ENCODE measurements at places on chromosomes 1 and 21. TPM values are rescaled to one million over a fixed set of nuclear protein-coding genes. Genes with fewer than 3 reads are reported as not detected.

DNA sequence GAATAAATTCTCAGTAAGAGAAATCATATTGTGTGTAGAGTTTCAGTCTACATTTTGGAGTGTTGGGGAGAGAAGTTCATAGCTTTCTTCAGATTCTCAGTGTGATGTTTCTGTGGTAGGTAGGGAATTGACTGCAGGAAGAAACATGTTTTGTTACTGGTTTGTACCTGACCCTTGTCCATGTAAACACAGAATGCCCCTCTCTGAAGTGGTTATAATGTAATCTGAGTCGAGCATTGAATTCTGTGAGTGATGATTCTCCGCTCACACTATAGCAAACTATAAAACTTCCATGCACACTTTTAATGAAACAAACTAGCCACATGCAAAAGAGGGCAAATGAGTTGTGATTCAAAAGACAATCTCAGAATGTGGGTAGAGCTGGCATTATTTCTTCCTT lies 433.2 kb downstream of the USP25 start:
- DNase-seq = no peak

DNA sequence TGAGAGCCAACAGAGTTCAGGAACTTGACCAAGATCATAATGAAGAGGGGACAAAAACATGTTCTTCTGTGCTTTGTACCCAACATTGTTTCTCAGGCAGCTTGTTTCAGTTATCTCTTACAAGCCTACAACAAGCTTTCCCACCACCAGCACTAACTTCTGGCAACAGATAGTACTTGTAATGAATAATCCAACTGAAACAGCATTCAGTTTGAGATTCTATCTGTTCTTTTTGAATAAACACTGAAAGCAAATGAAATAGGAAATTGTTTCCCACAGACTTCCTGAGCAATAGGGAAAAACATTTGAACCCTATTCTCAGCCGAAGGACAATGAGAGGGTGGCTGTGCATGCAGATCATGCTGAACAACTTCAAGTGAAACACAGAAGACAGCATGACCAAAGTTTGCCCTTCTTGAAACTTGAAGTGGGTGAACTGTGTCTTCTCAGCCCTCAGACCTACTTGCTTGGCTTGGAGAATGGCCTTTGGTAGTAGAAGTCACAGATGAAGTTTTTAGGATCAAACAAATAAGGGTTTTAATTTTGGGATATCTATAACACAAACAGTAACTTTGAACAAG lies 11.2 kb upstream of the HOOK1 start:
- no peak for DNase-seq

DNA sequence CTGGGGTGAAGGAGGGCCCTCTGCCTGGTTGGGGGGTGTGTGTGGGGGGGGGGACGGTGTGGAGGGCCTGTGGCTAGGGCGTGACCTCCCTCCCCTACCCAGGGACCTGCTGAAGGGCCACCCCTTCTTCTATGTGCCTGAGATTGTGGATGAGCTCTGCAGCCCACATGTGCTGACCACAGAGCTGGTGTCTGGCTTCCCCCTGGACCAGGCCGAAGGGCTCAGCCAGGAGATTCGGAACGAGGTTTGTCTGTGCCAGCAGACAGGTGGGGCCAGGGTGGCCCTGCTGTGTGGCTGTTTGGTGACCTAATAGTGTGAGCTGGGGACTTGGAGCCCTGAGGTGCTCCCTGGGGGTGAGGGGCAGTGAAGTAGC lies 43.9 kb downstream of the COQ8A start:
- DNase-seq = no peak

DNA sequence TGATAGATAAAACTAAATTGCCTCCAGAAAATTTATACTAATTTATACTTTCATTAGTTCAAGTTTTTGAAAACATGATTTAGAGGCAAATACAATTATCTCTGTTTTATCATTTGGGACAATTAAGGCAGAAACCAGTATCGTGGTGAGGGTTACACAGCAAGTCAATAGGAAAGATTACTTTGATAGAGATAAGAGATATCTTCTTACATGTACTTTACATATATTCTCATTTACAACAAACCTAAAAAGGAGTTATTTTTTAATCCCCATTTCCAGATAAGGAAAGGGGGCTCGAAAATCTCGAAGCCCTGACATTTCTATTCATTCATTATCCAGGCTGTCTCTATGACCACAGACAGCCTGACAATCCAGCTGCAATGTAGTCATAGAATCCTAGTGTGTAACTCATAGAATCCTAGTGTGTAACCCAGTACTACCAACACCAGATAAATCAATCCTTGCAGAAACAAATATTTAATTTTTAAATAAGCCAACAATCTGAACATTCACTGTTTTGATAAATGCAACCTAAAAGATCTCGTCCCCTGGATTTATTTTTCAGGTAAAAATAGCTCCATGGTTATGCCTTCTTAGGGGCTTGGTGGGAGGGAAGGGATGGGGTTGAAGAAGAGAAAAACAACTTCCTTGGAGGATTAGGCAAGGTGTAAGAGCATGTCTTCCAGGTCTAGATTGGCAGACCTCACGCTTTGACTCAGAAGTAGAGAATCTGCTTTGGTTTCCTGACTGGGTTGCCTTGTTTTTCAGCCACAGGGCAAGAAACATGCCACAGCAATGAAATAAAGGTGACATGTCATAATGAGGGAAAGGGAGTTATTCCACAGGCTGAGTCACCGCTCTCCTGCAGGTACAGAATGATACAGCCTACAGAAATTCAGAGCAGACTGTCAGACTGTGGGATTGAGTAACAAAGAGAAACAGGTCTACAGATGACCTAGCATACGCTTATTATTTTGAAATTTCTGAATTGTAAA lies 45.6 kb downstream of the IRF2BP2 start:
- peak; percentile 99 for DNase-seq

DNA sequence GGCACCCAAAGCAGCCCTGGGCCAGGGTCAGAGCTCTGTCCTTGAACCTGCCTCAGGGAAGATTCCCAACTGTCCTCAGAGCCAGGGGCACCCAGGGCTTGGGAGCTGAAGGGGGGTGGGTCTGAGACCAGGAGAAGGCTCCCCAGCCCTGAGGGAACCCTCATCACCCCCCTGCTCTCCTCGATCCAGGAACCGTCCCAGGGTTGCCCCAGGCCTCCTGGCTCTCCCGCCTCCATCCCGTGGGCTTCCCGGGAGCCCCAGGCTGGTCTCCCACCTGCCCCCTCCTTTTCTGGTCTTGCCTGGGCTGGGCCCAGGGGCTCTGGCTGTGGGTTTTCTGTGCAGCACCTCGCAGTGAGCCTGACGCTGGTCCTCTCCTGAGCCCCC lies 6.7 kb upstream of the SAMD11 start:
- DNase-seq = no peak

The MTARC2 gene
- 1.1 TPM for total RNA-seq
